Chondrocyte (in vitro differentiated cells): ENCODE measurements at places on chromosomes 2 and 18. TPM values are rescaled to one million over a fixed set of nuclear protein-coding genes. Genes with fewer than 3 reads are reported as not detected.

- no peaks in the 10 kb centered on the region for H3K27me3 ChIP-seq
- no peak overlapping the region for H3K4me3 ChIP-seq
- DNase-seq: no peak
- no peak overlapping the region for H3K27ac ChIP-seq
Measured at GRCh38 chr18:12497839-12498238, 90.1 kb downstream of the PRELID3A start.

The POTEC gene
- not detected in 3 replicates for total RNA-seq

DNA sequence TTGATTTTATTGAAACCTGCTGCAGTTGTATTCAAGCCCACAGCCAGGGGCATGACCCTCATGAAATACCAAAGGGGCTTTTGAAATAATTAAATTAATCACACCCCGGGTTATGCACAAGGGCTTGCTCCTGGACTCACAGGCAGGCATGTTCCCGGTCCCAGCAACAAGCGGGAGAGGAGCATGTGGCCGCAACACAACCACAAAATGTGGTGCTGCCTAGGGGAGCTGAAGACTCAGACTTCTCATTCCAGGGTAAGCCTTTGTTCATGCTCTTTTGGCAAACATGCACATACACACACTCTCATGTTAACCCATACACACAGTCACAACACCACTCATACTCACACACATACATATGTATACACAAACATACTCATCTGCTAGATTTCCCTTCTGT lies 233.7 kb upstream of the SMAD2 start:
- H3K27ac ChIP-seq: no peak overlapping the region
- H3K4me1 ChIP-seq: peaks cover 8% of the 10 kb centered on the region
- no peak overlapping the region for H3K4me3 ChIP-seq
- no peaks in the 10 kb centered on the region for H3K36me3 ChIP-seq
- H3K27me3 ChIP-seq: peaks cover 11% of the 10 kb centered on the region

The PAPOLG gene
- 10.0 to 13.2 TPM (median 12.7 TPM) in 3 replicates for total RNA-seq

The KIF1A gene
- 15.2 to 63.5 TPM (median 60.0 TPM) in 3 replicates for total RNA-seq

The C2orf15 gene
- total RNA-seq: 0.17 to 0.26 TPM in 2 of 3 replicates, not detected in the other

GRCh38 chr2:144517866-144518747 lies 1.8 kb downstream of the ZEB2 start:
- DNase-seq: no peak
- peaks cover 47% of the 10 kb centered on the region for H3K4me1 ChIP-seq
- no peaks in the 10 kb centered on the region for H3K27me3 ChIP-seq
- H3K36me3 ChIP-seq: peaks cover 4% of the 10 kb centered on the region
- no peak overlapping the region for H3K27ac ChIP-seq
- no peak overlapping the region for H3K4me3 ChIP-seq

DNA sequence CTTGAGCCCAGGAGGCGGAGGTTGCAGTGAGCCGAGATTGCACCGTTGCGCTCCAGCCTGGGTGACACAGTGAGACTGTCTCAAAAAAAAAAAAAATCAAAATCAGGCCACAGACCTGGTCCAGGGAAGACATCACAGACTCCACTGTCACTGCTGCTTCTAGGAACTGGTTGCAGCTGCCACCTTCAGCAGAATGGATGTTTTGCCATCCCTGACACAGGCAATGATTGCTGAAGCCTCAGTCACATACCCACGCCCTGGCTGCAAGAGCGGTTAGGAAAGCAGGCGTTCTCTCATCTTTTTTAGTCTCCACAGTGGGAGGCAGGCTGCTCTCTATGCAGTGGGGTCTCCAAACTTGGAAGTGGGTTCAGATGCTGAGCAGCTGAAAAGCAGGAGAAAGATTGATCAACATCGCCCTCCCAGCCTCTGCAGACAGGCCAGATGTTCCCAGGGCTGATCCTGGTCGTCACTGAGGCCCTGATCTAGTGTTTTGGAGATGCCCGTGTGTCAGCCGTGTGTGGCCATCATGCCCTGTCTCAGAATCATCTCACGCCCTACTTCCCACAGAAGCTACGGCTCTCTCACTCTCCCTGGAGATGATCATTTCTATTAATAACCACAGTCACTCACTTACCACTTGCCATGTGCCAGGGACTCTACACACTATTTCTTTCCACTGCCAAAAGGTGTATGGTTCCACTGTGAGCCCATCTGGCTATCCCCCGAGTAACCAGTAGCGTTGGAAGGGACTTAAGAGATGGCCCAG lies 91.8 kb downstream of the PLB1 start:
- peaks cover 3% of the 10 kb centered on the region for H3K36me3 ChIP-seq
- no peak for DNase-seq
- H3K4me1 ChIP-seq: peaks cover 45% of the 10 kb centered on the region
- H3K27ac ChIP-seq: peak overlapping the region; percentile 71
- H3K4me3 ChIP-seq: no peak overlapping the region
- no peaks in the 10 kb centered on the region for H3K27me3 ChIP-seq

- H3K27me3 ChIP-seq: peaks cover 6% of the 10 kb centered on the region
- H3K4me3 ChIP-seq: no peak overlapping the region
- no peak overlapping the region for H3K27ac ChIP-seq
- DNase-seq: no peak
- H3K4me1 ChIP-seq: peaks cover 15% of the 10 kb centered on the region
- no peaks in the 10 kb centered on the region for H3K36me3 ChIP-seq
Measured at GRCh38 chr2:209976698-209977385, 25.6 kb upstream of the RPE start.

DNA sequence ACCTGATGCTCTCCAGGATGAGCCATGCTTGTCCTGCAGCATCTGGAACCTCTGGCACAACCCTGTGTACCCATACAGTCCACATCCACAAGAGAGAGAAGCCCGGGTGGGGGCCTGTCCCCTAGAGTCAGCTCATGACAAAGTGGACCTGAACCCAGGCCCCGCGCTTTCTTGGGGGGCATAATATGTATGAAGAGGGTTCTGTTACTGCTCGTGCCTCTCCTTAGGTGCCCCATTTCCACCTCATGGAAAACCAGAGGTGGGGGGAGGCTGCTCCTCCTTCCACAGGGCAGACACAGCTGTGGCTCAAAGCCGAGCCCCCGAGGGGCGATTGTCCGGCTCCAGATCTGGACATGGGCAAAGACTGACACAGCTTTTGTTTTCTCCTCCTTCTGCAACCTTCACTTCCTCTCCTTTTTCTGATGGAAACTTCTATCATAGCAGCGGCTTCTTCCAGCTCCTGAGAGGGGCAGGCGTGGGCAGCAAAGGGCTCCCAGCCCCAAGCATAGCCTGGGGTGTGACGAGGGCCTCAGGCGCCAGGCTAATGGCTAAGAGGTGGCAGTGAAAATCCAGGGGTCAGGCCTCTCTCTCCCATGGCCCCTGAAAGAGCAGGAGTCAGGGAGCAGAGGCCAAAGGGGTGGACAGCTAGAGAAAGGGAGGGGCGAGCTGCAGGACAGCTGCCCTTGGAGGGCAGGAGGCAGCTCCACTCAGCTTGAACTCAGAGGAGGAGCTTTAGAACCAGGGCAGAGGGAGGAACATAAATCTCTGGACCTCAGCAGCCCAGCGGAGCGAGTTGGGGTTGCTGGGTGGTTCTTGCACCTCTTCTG lies 155.5 kb downstream of the ZFP36L2 start:
- no peak overlapping the region for H3K4me3 ChIP-seq
- DNase-seq: no peak
- peaks cover 69% of the 10 kb centered on the region for H3K4me1 ChIP-seq
- H3K27me3 ChIP-seq: no peaks in the 10 kb centered on the region
- H3K36me3 ChIP-seq: no peaks in the 10 kb centered on the region

DNA sequence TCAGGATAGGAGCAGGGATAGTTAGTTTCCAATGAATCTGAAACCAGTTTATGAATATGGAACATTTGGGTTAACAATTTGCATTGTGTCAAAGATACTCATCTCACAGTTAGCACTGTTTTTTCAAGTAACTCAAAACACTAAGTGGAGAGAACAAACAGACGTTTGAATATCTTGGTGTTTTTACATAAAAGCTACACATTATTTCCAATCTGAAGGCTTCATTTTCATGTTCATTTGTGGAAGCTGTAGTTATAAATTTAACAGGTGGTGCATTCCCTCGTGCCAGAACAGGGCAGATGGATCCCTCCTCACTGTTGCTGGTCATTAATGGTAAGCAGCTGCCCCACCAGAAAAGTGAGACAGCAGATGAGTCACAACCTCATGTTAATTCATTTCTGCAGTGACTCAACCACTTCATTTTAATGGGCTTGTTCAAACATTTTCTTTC lies 286.9 kb downstream of the TMX3 start:
- H3K36me3 ChIP-seq: no peaks in the 10 kb centered on the region
- no peaks in the 10 kb centered on the region for H3K27me3 ChIP-seq
- peak overlapping the region; percentile 86 for H3K27ac ChIP-seq
- no peak overlapping the region for H3K4me3 ChIP-seq

- H3K4me3 ChIP-seq: peak overlapping the region; percentile 53
- peaks cover 9% of the 10 kb centered on the region for H3K27me3 ChIP-seq
- H3K36me3 ChIP-seq: peaks cover 3% of the 10 kb centered on the region
- peaks cover 9% of the 10 kb centered on the region for H3K4me1 ChIP-seq
- DNase-seq: no peak
Measured at GRCh38 chr18:77366720-77367641, 117.3 kb downstream of the GALR1 start.

The METTL4 gene
- total RNA-seq: 6.5 to 9.3 TPM (median 7.6 TPM) in 3 replicates

DNA sequence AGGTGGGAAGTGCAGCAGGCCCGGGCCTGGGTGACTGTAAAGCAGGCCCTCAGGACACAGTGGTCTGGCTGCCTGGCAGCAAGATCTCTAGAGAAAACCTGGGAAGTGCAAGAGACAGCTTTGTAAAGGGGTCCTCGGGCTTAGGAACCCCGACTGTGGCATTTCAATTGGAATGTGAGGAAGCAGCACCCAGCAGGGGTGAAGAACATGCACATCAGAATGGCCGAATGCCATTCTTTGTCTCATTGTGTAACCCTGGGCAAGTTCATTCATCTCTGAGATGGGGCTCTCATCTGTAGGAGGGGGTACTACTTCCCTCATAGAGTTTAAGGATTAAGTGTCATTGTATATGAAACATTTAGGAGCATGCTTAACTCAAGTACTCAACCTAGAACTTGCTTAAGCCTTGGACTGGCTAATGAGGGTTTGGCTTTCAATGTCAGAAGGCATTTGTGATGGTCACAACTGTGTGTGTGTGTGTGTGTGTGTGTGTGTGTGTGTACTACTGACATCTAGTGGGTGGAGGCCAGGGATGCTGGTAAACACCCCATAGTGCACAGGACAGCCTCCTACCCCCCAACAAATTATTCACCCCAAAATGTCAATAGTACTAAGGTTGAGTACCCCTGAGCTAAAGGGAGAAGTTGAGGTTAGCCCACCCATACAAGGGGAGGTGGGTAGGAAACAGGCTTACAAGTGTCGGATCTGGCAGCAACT lies 29.3 kb downstream of the MEX3C start:
- no peaks in the 10 kb centered on the region for H3K27me3 ChIP-seq
- H3K27ac ChIP-seq: no peak overlapping the region
- H3K4me1 ChIP-seq: peaks cover 13% of the 10 kb centered on the region
- no peak for DNase-seq

- no peaks in the 10 kb centered on the region for H3K4me1 ChIP-seq
- H3K36me3 ChIP-seq: peaks cover 4% of the 10 kb centered on the region
- H3K27me3 ChIP-seq: no peaks in the 10 kb centered on the region
Measured at GRCh38 chr2:101546376-101547058, 71.6 kb upstream of the RFX8 start.

DNA sequence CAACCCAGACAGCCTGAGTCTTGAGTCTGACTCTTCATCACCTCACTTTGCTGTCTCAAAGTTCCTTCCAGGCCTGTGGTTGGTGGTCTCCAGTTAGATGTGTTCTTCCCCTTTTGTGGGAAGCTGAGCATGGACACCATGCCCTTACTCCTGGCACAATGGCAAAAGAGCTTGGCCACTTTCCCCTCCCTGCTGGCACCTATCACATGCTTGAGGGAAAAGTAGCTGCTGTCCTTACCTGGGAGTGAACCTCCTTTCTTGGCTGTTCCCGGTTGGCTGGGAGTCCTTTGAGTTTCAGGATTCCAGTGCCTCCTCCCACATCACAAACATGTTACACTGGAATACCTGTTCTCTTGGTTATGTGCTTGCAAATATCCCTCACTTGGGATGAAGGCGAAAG lies 97.8 kb downstream of the GATA6 start:
- H3K27me3 ChIP-seq: peaks cover 29% of the 10 kb centered on the region
- peaks cover 3% of the 10 kb centered on the region for H3K36me3 ChIP-seq
- H3K4me1 ChIP-seq: no peaks in the 10 kb centered on the region
- H3K4me3 ChIP-seq: no peak overlapping the region
- DNase-seq: no peak

The CNDP1 gene
- total RNA-seq: 0.22 TPM in 1 of 3 replicates, not detected in the others

DNA sequence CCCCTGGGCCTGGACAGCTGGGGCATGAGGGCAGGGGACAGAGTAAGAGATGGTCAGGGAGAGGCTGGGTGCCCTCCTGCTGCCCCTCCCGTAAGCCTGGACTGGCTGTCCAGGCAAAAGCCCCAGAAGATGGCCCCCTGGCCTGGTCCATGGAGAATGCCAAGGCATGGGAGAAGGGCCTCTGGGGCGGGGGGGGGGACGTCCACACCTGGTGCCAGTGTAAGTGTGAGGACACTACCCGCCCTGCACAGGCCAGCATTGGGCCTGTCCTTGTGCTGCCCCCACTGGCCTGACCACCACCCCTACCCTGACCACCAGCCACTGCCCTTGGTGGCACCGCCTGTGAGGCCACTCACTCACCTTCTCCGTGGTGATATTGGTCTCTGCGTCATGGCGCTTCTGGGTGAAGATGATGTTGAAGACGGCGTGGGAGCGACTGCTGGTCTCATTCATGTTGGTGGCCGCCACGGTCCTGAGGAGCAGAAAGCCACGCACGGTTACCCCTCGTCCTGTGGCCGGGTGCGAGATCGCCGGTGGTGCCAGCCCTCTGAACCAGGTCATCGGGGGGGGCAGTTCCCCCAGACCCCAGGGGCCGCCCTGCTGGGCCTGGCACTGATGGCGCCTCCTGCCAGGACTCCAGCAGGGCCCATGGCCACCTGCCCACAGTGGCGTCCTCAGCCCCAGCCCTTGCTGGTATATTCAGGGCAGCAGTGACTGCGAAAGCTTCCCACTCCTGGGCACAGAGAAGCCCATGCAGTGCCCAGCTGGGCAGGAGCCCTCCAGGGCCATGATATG lies 35.2 kb downstream of the KIF1A start:
- DNase-seq: peak; percentile 88
- H3K4me3 ChIP-seq: no peak overlapping the region
- no peak overlapping the region for H3K27ac ChIP-seq
- H3K4me1 ChIP-seq: no peaks in the 10 kb centered on the region
- H3K36me3 ChIP-seq: peaks cover 2% of the 10 kb centered on the region

The SERPINB7 gene
- total RNA-seq: not detected in 3 replicates

The MC4R gene
- total RNA-seq: not detected in 3 replicates

The CYP20A1 gene
- 25.7 to 33.0 TPM (median 30.7 TPM) in 3 replicates for total RNA-seq

DNA sequence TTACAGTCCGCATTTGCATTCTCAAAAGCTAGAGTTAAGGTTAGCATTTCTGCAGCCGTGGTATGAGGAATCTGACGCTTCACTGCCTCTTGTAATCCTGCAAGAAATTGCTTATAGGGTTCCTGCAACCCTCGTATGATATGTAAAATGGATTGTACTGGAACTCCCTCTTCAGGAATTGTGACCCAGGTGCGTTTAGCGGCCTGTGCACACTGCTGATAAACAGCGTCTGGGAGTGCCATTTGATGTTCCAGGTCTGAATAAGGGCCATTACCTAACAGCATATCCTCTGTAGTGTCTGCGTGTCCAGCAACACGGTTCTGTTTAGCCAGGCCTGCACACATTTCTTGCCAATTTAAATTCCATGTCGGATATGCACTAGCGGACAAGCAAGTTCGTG lies 42.5 kb downstream of the CXCR4 start:
- DNase-seq: no peak
- no peak overlapping the region for H3K4me3 ChIP-seq
- H3K27me3 ChIP-seq: peaks cover 5% of the 10 kb centered on the region
- no peaks in the 10 kb centered on the region for H3K4me1 ChIP-seq
